ENCODE measurements at places on chromosomes 3 and 15.

DNA sequence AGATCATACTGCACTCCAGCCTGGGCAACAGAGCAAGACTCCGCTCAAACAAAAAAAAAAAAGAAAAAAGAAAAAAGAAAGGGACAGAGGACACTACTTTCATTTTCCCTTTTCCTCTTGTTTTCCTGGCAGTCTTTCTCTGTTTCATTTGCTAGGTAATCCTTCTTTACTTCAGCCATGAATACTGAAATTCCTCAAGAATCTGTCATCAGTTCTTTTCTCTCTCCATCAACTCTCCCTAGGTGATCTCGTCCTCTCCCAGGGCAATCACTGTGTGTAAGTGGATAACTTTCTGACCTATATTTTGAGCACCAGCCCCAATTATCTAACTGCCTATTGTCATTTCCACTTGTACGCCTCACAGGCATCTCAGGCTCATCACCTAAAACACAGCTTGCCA is 51.5 kb downstream of the TTC23 start:
- DNase-seq: no peak

- DNase-seq: no peak
These were observed 98.2 kb downstream of the TMEM108 start for GRCh38 chr3:133136114-133137041.

GRCh38 chr15:31758126-31758525 is 272.2 kb upstream of the CHRNA7 start:
- no peak for DNase-seq

DNA sequence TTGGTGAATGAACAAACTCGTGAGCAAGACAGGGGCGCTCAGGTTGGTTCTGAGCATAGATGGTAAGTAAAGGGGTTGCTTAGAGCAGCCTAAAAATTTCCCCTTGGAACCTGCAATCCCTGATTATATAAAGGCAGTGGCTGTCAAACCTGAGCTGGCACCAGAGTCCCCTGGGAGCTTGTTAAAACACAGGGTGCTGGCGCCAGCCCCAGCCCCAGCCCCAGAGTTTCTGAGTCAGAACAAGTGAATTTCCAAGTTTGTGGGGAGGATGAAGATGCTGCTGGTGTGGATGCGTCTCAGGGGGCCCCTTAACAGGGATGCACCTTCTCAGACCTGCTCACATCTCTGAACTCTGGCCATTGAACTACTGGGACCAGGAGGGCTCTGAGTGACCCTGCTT is 48.2 kb downstream of the FEM1B start:
- DNase-seq: no peak

DNA sequence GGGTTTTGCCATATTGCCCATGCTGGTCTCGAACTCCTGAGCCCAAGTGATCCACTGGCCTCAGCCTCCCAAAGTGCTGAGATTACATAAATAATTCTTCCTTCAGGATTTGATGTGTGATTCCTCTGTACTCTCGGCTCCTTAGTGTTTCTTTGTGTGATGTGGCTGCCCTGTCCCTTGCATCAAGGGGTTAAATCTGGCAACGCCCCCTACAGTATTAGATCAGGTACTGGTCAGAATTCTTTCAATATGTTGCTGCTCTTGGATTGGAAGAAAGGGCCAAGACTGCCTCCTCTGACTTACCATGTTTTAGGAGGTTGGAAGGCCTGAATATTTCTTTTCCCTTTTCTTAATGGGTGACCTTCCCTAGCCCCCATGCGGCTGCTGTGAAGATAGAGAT is 390.6 kb upstream of the WNT5A start:
- DNase-seq: no peak

DNA sequence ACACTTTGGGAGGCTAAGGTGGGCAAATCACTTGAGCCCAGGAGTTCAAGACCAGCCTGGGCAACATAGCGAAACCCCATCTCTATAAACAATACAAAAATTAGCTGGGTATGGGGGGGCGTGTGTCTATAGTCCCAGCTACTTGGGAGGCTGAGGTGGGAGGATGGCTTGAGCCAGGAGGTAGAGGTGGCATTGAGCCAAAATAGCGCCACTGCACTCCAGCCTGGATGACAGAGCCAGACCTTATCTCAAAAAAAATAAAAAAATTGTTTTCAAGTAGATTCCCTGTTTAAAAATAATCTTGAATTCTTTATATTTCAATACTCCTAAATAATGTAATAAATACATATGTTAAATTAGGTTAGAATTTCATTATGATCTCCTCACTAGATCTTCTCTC is 9.8 kb downstream of the HMCES start:
- peak; percentile 40 for DNase-seq

- no peak for DNase-seq
These were observed 14.7 kb downstream of the VPS39 start for GRCh38 chr15:42193383-42193782.

DNA sequence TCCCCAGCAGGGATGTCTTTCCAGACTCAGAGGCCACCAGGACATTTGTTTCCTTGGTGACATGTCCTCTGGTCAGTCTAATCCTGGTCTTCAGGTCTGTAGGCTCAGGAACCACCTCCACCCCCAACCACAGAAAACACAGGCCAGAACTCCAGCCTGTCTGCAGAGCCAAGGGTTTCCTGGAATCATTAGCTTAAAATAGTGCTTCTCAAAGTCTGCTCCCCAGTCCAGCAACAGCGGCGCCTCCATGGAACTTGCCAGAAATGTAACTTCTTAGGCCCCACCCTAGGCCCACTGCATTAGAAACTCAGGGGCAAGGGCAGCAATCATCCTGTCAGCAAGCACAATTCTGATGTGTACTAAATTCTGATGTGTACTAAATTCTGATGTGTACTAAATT is 20.0 kb downstream of the SLC28A1 start:
- no peak for DNase-seq

DNA sequence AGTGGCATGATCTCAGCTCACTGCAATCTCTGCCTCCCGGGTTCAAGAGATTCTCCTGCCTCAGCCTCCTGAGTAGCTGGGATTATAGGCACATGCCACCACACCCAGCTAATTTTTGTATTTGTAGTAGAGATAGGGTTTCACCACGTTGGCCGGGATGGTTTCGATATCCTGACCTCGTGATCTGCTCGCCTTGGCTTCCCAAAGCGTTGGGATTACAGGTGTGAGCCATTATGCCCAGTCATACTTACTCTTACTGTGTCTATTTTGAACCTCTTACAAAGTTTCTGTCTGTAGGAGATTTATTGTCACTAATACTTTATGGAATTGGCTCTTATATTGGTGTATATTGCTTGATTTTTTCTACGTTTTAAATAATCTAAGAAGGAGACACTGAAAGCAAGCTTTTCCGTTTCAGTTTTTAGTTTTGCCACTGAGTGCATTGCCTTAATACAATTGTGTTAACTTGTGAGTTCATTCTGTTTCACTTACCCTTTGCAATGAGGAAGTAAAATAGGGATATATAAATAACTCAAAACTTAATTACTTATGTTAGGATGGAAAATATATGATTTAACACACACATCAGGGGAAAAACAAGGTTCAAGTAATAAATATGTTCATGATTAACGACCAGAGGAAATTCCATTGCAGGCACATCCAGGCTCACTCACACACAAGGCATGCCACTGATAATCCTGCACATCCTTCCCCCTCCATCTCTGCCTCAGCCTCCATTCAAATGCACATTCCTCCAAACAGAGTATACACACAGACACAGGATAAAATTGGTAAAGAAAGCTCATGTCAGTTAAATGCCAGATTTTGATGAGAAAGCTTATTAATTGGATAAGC is 279.3 kb upstream of the RASGRP1 start:
- DNase-seq: no peak

GRCh38 chr15:31476866-31477265 is 150.2 kb downstream of the KLF13 start:
- peak; percentile 67 for DNase-seq

- no peak for DNase-seq
These were observed 808.7 kb upstream of the NECTIN3 start for GRCh38 chr3:110262896-110263295.

DNA sequence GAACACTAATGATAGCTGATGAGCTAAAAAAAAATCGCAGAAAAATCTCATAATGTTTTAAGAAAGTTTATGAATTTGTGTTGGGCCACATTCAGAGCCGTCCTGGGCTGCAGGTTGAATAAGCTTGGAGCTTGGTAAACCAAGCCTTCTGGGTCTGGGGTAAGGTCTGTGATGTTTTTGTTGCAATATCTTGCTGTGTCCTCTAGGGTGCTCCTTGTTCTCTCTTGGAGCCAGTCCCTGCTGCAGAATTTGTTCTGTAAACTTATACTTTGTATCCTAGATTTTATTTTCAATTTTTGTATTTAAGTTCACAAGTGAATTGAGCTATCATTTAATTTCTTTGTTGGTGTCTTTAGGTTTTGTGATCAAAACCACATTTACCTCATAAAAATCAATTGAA is 143.7 kb downstream of the NR1D2 start:
- no peak for DNase-seq

DNA sequence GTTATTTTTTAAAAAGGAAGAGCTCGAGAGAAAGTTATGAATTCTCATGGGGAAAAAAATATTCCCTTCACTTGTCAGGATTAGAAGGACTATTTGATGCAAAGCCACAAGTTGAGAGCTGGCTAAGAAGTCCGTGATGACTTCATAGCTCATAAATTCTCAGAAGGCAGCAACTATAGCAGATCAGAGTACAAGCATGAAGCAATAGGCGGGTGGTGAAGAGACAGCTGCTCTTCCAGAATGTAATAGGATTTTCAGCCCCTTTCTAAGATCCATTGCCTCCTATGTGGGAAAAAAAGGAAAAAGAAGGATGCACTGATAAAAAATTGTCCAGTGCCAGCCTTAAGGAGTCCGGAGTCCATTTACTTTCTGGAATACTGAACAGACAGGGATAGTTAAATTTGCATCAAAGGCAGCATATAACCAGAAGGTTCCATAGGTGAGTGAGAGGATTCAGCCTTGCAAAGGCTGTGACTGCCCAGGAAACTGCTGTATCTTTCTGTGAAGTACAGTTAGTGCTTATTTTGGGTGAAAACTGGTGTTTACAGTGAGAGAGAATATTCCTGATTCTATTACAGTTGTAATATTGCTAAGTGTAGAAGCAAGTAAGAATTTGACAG is 929.5 kb upstream of the ALCAM start:
- no peak for DNase-seq

GRCh38 chr3:158058495-158059130 is 47.6 kb downstream of the SHOX2 start:
- DNase-seq: no peak

DNA sequence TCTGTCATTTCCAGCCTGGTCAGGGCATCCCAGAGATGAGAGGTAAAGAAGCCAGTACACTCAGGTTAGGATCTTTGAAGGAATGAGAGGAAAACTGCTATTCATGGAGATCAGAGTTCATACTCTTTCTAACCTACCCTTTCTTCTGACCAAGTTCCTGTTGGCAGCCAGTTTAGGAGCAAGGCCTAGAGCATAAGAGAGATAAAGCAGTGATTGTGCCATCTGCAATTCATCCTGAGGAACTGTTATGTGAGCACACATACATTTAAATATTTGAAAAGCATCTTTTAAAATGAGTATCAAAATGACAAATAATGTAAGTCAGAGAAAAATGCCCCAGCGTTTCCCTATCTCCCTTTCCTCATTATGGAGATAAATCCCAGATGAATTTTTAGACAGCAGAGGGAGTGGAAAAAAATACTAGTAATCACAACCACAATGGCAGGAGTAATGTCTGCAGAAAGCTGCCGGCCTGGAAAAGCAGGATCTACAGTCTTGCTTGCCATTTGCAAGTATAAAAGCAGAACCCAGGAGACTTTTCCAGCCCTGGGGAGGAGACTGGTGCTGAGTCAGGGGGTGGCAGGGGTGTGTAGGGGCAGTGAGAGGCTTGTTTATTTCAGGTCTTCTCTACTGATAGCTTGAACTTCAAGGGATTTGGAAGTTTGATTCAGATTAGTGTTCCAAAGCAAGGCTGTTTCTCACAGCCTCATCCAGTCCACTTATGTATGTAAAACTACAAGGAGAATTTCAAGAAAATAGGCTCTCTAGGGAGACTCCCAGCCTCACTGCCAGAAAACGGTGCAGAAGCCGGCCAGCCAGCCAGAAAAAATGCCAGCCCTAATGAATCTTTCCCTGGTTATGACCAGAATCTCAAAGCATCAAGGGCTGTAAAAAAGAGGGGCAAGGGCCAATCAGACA is 1052.4 kb downstream of the TUSC7 start:
- DNase-seq: no peak

DNA sequence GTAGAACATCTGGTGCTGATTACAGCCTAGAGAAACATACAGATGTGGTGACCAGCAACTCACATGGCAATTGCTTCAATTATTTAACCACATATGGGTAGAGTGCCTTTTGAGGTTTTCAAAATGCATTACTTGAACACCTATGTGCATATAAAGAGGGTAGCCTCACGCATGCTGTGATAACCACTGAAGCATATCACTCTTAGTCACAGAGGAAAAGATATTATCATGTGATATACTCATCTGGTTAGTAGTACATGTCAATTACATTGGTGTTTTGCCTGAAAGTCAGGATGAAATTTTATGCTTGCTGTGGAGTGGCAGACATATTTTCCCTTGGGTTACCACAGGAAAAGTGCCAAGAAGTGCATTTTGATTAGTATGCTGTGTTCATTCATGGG is 459.3 kb upstream of the AGTR1 start:
- no peak for DNase-seq

DNA sequence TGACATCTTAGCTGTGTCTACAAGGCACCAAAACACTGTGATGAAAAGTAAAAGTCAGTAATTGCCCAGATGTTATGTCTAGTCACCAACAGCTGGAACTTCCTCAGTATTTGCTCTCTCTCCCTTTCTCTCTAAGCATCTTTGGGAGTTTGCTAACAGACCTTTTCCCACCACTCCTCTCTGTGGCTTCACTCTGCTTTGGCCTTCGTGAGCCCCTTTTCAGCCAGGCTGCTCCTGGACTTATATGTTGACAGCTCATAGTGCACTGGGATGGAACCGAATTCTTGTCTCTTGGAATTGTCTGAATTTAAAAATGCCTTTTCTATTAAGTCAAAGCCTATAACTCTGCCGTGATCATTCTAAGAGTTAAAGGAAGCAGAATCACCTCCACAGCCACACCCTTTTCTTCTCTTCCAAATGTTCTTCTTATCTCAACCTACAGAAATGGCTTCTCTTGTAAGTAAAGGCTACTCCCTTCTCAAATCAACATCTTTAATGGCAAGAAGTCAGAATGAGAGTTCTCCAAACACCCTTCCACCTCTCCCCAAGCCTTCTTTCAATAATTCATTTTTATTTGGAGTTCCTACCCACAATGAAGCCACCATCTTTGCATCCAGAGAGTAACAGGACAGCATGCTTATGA is 17.2 kb upstream of the FOXP1 start:
- no peak for DNase-seq

DNA sequence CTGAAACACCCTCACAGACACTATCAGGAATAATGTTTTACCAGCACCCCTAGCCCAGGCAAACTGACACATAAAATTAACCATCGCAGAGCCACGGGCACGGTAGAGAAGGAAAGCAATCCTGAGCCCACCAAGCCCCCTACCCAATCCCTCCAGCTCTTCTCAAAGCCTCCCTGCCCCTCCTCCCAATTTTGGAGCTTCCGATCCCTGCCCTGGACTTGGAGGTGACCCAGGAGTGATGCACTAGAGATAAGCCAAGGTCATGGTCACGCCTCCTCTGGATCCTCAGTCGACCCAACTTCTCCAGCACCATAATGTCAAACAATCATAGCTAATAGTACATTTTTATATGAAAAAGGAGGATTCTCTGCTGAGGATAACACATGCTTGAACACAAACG is 188.7 kb upstream of the NSMCE3 start:
- peak; percentile 55 for DNase-seq

- no peak for DNase-seq
These were observed 156.5 kb upstream of the SLC2A2 start for GRCh38 chr3:171183042-171183441.

- no peak for DNase-seq
These were observed 307.3 kb upstream of the CTDSPL start for GRCh38 chr3:37554364-37554763.

GRCh38 chr3:69738859-69739203 is 433 bp upstream of the MITF start:
- DNase-seq: no peak
